ENCODE measurements at places on chromosomes 1 and 21.
A peak's percentile ranks its signal among the peaks of the same experiment; 100 is the strongest.

DNA sequence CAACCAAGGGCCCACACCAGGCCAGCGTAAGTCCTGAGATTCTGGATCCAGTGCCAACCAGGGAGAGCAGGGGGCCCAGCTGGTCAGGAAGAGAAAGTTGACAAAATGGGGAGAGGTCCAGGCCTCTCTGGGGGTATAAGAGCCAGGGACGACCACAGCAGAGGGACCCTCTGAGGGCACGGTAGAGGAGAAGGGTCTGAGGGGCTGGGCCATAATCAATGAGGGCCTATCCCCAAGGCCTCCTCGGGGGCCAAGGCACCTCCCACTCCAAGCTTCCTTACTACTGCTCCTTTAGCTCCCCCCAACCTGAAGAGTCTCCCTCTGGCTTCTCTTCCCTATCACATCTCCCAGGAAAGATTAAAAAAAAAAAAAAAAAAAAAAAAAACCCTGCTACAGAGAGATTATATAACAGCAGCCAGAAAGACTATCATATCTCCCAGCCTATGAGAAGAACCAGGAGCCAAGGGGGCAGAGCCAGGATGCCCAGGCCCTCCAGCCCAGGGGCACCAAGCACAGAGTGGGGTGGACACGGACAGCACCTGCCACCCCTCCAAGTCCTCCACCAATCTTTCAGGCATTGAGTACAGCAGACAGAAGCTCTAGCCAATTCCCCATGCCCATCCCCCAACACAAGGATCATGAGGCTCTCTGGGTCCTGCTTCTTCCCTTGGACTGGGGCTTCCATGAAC, 2.7 kb downstream of the MEF2D start:
- DNase-seq, result no peak

- no peak for DNase-seq
Measured at GRCh38 chr1:153515504-153516394, 20.0 kb downstream of the S100A6 start.

DNA sequence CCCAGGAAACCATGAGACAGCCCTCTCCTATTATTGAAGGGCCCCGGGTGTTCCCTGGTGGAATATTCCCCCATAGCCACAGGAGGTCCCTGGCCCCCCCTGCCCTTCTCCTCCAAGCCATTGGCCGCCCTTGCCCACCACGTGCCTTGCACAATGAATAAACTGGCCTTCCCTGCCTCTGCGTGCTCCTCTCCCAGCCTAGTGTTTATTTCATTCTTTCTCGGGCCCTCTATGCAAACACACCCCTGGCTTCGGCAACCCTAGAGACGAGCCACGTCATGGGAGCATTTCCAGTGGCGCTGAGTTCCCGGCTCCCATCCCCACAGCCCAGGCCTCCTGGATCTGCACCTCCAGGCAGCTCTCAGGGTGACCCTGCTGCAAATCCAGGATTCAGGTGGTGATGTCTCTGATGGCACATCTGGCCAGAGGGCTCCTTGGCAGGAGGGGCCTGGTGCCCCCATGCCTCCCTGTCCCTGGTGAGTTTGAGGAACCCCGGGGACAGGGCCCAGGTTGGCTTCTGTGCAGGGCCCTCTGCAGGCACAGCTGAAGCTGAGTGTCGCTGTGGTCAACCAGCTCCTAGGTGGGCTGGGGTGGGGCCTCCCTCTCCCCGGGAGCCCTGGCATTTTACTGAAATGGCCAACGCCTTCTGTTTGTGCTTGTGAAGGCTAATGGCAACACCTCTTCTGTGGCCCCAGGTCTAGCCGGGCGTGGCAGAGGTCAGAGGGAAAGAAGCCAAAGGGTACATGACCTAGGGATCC, 6.2 kb downstream of the KRTAP10-12 start:
- no peak for DNase-seq

- DNase-seq, result no peak
Measured at GRCh38 chr1:217527151-217527550, 103.7 kb downstream of the GPATCH2 start.

GRCh38 chr21:45152265-45152746, 77.9 kb downstream of the ADARB1 start:
- peak; percentile 39 for DNase-seq

- DNase-seq, result no peak
Measured at GRCh38 chr1:208223136-208223535, 21.0 kb downstream of the PLXNA2 start.

- no peak for DNase-seq
Measured at GRCh38 chr1:27379564-27380122, 3.5 kb downstream of the CD164L2 start.

All from activated naive CD8-positive, alpha-beta T cell treated with anti-CD3 and anti-CD28 coated beads, Interleukin-2, amount 50 U/mL, for 16 hours (primary cell).